PC-9 (cell line): ENCODE measurements at places on chromosomes 5 and 9. TPM values are rescaled to one million over a fixed set of nuclear protein-coding genes. Genes with fewer than 3 reads are reported as not detected.

DNA sequence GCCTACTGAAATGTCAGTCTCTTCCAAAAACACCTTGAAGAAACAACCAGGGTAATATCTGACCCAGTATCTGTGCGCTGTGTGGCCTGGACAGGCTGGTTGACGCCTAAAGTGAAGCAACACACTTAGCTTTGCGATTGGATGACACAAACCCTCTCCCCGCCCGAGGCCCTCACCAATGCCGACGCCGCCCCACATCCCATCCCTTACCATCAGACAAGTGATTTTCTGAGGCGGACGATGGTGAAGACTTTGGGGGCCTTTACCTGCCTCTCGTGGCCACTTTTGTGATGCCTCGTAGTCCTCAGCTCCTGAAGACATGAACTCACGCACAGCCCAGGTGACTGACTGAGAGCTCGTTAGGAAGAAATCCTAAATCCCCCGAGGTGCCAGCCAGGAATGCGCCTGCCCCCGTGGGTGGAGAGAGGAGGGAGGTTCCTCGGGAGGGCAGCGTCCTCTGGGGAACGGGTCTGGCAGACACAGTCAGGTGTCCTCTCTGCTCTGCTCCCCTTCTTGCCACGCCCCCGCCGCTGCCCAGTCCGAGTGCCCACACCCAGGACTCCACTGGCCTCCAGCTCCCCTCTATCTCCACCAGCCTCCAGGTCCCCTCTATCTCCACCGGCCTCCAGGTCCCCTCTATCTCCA lies 31.0 kb upstream of the RXRA start:
- no peak for DNase-seq

DNA sequence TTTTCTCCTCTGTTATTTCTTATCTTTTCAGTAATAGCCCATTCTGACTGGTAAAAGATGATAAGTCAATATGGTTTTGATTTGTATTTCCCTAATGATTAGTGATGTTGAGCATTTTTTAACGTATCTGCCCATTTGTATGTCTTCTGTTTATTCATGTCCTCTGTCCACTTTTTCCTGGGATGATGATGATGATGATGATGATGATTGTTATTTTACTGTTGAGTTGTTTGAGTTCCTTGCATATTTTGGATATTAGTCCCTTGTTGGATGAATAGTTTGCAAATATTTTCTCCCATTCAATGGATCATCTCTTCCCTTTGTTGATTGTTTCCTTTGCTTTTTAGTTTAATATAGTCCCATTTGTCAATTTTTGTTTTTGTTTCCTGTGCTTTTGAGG lies 27.0 kb downstream of the UTP15 start:
- DNase-seq, result no peak

CDH12 gene
- total RNA-seq, result not detected in 2 replicates

DNA sequence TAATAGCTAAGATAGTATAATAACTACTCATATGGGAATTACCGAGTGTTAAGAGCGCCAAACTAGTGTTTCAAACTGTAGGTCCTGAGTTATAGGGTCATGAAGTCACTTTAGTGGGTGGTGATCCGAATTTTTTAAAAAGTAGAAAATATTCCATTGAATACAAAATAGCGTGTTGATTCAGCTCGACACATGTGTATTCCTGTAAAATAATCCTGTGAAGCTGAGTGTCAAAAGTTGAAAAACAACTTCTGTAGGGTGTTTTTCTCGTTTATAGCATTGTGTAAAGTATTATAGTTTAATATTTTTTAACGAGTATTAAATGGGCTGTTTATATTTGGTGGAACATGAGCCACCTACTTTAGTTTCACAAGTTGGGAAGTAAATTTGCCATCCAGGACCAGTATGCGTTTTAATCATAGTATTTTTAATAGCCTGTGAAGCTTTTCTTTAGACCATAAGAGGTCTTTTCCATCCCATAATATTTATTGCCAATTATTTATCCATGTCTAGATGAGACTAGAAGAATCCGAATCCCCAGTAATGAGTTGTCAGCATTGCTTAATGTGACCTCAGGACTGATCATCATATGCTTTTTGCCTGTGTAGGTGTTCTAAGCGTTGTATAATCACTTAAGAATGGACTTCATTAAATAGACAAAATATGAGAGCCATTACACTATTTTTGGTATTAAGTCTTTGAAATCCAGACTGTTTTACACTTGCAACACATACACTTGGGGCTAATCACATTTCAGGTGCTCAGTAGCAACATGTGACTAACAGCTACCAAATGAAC lies 84.1 kb downstream of the PTPDC1 start:
- no peak for DNase-seq

- DNase-seq, result no peak
These were observed 16.2 kb upstream of the PTGS1 start for GRCh38 chr9:122354536-122355199.

DNA sequence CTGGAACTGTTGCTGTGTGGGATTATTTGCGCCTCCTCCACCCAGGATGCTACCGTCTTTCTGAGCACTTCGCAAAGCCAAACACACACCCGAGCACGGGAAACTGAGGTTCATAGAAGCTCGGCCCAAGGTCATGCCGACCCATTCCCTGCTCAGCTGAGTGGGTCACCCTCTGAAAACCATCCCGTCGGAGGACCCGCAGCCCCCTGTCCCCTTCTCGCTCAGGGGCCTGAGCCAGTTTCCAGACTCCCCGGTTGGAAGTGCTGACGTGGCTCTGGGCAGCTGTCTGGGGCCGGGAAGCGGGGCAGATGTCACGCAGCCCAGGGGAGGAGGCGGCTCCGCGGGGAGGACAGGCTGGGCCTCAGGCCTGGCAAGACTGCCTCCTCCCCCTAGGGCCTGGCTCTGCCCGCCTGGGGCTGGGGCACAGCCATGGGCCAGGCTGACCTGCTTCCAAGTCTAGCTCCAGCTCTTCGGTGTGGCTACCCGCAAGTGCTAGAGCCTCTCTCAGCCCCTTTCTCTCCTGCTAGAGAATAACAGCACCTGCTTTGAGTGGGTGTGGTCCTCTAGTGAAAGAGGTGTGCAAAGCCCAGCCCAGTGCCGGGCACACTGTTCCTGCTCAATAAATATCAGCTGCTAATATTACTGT lies 9.9 kb upstream of the CXXC5 start:
- peak; percentile 84 for DNase-seq

ADRA1B gene
- 4.6 and 6.0 TPM in 2 replicates for total RNA-seq

DNA sequence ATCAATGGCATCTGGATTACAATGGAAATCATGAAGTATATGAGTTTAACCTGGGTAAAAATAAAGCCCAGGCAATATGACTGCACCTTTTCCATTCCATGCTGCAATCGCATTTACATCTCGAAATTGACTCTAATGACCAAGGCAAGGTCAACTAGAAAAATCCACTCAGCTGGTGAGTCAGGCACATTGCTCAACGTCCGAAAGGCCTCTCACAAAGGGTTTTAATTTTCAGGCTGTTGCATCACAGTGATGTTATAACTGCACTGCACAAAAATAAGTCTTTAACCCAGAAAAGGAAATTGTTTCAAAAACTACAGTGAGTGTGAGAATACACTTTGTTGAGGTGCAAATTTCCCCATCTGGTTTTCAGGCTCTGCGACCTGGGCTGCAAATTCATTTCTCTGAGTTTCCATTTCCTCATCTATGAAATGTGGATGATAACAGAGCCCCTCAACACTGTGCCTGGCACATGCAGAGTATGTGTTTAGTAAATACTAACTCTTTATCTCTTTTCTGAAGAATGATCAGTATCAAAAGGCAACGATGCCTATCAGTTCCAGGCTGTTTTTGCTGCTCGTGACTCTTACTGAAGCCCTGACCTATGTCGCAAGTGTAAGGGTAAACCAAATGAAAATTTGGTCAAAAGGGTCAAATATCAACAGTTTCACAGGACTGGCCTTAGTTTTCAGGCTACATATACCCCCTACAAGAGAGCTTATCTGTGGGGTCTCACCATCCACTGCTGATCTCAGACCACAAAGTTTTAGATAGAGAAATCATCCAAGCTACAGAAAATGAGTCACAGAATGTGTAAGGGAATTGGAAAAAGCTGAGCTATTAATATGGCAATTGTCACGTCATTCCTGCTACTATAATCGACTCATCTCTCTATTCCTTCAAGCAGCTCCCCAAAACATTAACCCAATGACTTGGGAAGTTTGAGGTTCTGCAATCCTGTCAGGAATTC lies 4.1 kb downstream of the NFIL3 start:
- DNase-seq, result peak; percentile 53

DNA sequence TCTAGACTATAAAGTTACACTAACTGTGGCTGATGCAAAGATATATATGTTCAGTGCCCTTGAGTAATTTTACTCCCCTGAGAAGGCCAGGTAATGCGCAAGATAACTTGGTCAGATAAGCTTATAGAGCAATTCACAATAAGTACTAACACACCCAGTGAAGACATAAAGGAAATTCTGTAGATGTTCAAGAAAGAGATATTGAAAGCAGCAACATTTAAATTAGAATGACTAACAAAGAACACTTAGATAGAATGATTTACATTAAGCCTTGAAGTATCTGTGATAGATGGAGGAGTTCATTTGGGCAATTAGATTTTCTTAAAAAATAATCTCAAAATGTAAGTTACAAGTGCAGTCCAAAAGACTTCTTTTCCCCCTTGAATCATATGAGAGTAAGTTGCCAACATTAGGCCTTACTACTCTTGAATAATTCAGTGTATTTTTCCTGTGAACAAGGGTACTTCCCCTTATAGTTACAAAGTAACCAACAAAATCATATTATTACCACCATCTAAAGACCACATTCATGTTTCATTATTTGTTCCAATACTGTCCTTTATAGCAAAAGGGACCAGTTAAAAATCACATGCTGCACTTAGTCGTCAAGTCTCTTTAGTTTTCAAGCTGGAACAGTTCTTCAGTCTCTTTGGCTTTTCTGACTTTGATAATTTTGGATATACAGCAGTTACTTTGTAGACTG lies 44.4 kb upstream of the ELOVL7 start:
- DNase-seq, result no peak

GRCh38 chr5:178577376-178577839 lies 12.8 kb downstream of the COL23A1 start:
- no peak for DNase-seq

PCDHGA12 gene
- not detected in 2 replicates for total RNA-seq

- no peak for DNase-seq
These were observed 62.1 kb downstream of the SNCAIP start for GRCh38 chr5:122374110-122374509.

DNA sequence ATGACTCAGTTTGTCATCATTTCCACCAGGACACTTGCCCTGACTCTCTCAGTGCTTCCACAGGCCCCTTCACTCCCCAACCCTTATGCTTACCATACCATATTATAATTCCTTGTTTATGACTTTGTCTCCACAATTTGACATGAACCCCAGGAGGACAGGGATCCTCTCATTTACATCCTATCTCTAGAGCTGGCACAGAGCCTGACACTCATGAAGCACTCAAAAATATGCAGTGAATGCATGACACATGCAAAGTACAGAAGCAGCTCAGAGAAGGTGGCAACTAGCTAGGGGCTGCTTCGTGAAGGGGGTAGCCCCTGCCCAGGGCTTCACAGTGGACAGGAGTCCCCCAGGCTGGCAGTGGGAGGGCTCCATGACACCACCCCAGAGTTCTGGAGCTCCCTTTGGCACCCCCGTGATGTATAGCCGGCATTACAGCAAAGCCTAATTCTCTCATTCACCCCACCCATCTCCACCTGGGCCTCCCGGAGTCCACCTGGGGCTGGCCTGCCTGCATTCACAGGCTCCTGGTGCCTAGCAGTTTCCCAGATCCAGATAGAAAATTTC lies 112.0 kb upstream of the SPOCK1 start:
- DNase-seq, result no peak

DNA sequence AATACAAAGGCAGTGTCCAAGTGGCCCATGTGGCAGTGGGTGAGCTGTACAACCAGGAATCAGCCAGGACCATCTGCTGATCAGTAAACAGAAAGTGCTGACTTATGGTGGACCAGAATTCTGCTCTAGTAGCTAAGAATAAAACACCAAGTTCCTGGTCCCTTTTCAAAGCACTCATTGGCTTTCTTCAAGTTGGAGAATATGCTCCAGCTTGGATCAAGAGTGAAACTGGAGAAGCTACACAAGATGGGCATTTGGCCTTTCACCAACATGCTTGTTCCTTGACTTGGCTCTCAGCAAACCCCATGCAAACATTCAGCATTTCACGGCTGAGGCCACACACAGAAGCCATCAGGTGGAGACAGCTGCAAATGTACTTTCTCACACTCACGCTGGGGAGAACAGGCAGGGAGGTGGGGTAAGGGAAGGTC lies 32.1 kb downstream of the MARCHF3 start:
- no peak for DNase-seq

DNA sequence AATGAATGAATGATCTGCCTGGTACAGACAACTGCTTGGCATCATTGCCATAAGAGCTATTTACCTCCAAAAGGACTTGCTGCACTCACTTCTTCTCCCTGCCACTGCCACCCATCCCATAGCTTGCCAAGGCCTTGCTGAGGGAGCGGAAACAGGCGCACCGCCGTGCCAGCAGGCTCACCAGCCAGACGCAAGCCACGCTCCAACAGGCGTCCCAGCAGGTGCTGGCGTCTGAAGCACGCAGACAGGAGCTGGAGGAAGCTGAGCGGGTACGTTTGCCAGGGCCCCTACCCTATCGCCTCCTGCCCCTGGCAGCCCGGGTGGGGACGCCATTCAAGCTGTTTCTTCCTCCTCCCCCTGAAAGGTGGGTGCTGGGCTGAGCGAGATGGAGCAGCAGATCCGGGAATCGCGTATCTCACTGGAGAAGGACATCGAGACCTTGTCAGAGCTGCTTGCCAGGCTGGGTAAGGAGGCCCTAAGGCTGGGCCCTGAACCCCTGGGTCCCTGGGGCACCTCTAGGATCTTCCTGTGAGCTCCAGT lies 8.9 kb upstream of the AIF1L start:
- DNase-seq, result no peak

DNA sequence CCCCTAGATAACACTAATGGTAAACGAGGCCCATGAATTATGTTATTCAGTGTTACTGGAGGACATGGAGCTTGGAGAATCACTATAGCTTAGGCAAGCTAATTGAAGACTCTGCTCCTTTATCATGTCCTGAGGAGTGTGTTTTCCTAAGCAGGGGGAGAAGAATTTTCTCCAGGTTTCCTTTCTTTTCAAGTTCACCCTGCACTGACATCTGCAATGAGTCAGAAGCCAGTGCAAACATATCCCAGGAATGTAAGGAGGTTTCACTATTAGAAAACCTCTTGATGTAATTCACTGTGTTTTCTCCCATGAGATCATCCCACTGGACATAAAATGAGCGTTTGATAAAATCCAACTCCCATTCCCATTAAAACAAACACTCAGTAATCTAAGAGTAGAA lies 75.6 kb downstream of the DMRT2 start:
- DNase-seq, result no peak

TNFSF15 gene
- 0.33 and 0.55 TPM in 2 replicates for total RNA-seq

DNA sequence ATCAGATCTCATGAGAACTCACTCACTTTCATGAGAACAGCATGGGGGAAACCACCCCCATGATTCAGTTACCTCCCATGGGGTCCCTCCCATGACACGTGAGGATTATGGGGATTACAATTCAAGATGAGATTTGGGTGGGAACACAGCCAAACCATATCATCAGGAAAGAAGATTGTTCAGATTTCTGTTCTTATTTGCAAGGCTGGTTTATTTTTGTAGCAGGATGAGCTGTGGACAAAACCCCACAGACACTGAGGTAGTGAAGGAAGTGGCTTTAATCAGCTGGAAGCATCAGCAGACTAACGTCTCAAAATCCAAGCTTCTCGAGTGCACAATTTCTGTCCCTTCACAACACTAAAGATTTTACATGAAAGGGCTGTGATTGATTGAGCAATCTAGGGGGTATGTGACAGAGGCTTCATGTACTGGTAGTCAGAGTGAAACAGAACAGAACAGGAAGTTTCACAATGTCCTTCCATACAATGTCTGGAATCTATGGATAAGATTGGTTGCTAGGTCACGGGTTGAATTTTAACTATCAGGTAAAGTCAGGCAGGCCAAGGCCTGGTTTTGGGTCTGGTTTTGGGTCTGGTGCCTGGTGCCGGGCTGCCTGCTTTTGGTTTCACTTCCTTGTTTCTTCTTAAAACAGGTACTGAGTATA lies 91.3 kb upstream of the ZNF366 start:
- DNase-seq, result no peak
